ENCODE measurements at places on chromosomes 12 and 14.

DNA sequence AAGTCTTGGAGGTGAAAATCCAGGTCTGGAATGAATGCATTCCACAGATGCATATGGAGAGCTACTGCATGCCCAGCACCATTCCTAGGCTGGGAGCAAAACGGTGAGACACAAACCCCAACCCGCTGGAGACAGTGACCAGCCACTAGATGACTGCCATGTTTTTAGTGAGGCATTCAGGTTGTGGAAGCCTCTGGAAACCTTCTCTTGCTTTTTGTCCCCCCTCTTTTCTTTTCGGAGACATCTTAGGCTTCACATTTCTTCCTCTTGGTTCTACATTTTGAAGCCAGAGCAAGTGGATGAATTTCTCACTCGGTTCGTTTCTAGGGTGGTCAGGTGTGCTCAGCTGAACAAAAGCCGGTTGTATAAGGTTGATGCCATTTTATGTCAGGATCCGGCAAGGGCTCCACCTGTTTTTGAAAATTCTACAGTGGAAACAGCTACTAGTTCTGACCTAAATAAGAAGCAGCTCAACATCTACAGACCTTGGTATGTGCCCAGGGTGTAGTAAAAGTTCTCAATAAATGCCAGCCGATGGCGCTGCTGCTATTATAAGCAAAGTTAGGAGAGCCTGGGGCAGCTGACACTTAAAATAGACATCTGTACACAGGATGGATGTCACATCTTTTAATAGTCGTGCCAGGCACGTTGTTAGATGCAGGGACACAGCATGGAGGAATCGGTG lies 1.8 kb upstream of the ZNF839 start:
- DNase-seq, result no peak

- no peak for DNase-seq
These were observed 85.5 kb downstream of the CEP83 start for GRCh38 chr12:94374124-94374523.

DNA sequence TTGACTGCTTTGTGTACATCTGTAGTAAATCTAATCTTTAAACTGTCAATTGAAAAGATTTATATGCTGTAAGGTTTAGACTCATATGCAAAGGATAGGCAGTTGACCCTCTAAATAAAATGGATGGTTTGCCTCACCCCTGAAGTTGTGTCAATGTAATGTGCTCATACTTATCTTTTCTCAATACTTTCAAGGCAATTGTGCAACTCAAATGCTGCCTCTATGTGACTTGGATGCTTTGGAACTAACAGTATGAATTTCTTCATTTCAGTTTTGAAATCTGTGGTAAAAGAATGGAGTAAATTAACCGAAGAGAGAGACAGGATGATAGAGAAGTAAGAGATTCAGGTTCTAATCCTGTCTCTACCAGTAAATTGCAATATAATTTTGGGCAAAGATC lies 9.7 kb downstream of the PDE6H start:
- DNase-seq, result no peak

DNA sequence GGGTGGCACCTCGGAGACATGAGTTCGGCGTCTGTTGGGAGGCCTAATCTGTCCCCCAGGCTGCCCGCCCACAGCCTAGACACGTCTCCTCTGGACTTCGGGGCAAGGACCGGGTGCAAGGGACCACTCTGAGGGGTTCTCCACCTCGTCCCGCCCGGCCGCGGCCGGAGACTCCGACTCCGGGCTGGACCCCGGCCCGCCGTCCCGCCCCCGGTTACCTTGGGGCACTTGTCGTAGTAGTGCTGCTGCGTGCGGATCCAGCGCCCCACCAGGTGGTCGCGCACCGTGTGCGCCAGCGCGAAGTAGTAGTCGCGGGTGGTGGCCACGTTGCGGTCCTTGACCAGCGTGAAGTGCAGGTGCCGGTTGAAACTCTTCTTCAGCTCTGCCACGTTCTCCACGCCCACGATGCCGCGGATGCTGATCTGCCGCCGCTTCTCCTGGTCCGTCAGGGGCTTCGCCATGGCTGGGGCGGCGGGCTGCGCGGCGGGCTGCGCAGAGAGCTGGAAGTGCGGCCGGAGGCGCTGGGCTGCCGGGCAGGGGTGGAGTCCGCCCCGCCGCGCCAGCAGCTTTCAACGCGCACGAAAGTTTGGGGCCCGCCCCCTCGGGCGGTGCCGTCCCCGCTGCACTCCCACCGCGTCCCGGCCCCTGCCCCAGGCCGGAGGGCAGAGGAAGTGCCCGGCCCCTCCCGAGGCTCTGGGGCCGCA lies at the start of gene PYGL:
Gene PYGL, minus strand, starts transcription at position 541 of the 704 bp plus-strand sequence. Its CDS starts 80 bp downstream, at position 461.
- DNase-seq, result no peak

- DNase-seq, result no peak
These were observed 5.6 kb upstream of the MYL6B start for GRCh38 chr12:56146492-56147460.

- no peak for DNase-seq
These were observed 13.3 kb upstream of the WDR89 start for GRCh38 chr14:63654936-63655335.

DNA sequence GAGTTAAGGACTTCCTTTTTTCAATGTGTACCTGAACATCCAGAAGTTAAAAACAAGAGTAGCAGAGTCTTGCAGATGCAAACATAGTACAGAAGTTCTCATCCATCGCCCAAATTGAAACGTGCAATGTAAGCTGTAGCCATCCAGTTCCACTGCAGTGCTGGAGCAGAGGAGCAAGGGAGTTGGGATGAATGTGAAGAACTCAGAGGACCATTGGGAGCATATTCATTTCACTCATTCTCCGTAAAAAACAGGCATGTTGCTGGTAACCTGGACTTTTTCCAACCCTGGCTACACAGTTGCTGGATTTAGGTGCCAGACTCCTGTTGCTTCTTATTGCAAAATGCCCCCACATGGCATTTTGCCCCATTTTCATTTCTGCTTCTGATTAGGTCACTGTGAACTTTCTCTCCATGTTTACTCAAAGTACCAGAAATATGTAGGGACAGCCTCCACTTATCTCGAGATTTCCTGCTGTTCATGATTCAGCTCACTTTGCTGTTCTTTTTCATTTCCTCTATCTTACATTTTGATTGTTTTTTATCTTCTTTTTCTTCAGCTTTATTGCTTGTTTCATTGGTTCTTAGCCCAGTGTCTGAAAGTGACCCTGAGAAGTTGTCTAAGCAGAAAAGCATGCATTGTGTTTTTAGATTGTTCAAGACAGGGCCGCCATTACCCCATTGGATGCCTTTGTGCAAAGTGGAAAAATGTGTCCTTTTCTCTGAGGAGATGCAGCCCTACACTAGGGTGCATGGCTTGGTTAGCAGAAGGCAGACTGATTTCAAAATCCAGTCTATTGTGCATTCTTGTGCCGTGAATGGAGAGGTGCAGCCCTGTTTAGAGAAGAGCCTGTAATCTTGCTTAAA lies 109.0 kb upstream of the AMIGO2 start:
- no peak for DNase-seq

DNA sequence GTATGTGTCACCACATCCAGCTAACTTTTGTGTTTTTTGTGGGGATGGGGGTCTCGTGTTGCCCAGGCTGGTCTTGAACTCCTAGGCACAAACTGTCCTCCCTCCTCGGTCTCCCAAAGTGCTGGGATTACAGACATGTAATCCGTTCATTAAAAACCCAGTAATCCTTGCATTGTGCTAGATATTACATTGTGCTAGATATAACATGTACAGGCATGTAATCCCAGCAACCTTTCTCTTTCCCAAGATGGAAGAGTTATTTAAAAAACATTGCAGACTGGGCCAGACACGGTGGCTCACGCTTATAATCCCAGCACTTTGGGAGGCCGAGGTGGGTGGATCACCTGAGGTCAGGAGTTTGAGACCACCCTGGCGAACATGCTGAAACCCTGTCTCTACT lies 19.7 kb downstream of the ELK3 start:
- no peak for DNase-seq

DNA sequence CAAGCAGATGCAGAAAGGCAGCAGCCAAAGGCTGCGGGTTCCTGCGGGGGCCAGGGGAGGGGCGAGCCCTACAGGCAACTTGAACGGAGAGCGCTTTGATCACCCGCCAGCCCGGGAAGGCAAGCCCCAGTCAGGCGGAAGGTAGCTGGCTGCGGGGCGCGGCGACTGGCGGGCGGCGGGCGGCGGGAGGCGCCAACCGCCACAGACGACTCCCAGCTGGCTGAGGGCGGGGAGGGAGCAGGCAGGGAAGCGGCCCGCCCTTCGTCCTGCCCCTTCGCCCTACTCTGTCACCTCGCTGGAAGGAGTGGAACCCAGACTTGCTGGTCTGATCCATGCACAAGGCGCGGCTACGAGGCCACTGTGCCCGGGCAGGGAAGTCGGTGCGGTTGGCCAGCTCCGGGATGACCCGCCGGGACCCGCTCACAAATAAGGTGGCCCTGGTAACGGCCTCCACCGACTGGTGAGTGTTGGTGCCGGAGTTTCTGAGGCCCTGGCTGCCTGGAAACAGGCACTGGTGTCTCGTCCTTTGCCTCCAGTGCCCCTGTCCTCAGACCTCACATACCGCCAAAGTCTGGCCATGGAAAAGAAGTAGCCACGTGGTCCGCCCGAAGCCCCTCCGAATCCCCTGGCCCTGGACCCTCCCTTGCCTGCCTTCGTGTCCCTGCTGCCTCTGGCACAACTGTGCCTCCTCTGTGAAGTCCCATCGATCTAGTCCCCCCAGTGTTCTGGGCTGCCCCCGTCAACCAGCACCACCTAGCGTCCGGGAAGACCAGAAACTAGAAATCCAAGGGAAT lies 15.4 kb upstream of the CARMIL3 start:
- peak; percentile 48 for DNase-seq

- no peak for DNase-seq
These were observed 56.6 kb downstream of the TRPV4 start for GRCh38 chr12:109776624-109777023.

DNA sequence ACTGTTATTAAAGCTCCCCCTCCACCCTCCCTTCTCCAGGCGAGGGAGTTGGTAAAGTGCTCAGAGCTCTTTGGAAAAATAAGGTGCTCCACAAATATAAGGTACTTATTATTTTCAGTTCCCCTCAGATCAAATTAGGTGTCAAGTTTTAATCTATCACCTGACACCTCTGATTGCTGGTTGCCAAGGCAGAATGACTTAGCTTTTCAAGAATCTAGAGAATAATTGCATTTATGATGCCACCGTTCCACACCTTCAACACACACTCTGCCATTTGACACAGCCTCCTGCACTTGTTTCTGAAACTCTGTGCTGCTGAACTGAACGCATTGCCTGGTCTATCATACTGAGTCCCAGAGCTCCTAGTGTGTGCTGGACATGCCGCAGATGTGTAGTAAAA lies 128.6 kb downstream of the CRACR2A start:
- no peak for DNase-seq

DNA sequence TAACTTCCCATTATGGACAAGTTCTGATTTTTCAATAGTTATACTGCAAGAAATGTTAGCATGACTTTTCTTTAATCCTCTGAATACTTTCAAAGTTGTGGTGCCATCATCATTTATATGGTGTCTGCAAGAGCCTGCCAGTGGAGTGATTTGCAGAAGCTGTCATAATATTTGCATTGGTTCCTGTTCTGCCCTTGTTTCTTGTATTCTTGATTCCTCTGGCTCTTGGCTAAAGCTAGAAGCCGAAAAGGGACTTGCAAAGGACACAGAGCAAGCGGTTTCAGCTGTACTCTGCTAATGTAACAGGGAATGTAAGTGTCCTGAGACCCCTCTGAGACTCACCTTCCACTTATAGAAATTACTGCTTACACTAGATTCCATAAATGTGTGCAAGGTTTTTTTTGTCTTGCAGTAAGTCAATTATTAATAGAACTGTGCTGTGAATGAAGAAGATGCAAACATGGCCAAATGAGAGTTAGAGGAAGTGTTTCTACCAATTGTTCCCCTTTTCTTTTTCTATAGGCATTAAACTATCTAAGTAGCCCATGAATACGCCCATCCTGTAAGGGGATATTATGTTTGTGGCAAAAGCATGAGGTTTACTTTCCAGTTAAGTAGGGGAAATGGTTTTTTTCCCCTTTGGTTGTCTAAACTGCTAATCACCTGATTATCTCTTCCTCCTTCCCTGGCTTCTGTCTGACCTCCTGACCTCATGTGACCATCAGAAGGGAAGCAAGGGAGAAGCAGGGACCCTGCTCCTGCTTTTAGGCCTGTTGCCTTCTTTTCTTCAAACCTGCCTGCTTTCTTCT lies 5.3 kb downstream of the DYRK4 start:
- DNase-seq, result no peak

DNA sequence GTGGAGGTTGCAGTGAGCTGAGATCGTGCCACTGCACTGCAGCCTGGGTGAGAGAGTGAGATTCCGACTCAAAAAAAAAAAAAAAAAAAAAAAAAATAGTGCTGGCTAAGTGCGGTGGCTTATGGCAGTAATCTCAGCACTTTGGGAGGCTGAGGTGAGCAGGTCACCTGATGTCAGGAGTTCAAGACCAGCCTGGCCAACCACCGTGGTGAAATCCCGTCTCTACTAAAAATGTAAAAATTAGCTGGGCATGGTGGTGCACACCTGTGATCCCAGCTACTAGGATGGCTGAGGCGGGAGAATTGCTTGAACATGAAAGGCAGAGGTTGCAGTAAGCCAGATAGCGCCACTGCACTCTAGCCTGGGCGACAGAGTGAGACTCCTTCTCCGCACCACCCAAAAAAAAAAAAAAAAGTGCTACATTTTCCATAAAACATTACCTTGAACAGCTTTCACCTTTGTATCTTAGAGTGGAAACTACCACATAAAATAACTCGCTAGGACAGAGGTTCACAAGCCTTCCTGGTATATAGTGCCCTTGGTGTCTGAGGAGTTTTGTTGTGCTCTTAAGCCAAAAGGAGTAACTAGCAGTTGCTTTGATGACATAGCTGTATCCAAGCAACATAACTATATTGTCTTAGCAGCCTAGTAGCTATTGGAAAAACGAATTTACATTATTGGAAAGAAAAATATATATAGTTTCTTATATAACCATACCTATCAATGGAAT lies 11.1 kb downstream of the PTGES3 start:
- no peak for DNase-seq

- DNase-seq, result peak; percentile 71
These were observed 73.5 kb upstream of the VASH1 start for GRCh38 chr14:76687611-76688382.

- no peak for DNase-seq
These were observed 64.5 kb downstream of the PTCSC3 start for GRCh38 chr14:36111822-36112583.

GRCh38 chr12:64691227-64691794 lies 67.9 kb downstream of the GNS start:
- DNase-seq, result no peak

- peak; percentile 66 for DNase-seq
These were observed 9.7 kb downstream of the JDP2 start for GRCh38 chr14:75437201-75438143.

DNA sequence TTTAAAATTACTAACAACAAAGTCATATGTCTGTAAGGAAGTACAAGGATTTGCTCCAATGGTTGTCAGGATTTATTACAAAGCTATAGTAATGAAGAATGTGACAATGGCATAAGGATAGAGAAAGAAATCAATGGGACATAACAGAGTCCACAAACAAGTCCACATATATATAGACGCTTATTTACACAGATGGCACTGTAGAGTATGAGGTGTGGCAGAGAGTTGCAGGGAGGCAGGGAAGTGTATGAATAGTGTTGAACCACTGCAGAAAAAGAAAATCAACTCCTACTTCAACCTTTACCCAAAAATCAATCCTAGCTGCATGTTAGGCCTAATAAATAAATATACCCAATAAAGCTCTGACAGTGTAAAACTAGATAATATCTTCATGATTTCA lies 21.3 kb downstream of the SOS2 start:
- DNase-seq, result no peak

GRCh38 chr14:61255968-61256367 lies 25.2 kb downstream of the TMEM30B start:
- DNase-seq, result no peak
